Thoracic aorta (tissue), 2 donors: ENCODE measurements at places on chromosomes 13 and 19.

- no peak for DNase-seq
These were observed 31.0 kb downstream of the RUBCNL start for GRCh38 chr13:46355901-46356590.

DNA sequence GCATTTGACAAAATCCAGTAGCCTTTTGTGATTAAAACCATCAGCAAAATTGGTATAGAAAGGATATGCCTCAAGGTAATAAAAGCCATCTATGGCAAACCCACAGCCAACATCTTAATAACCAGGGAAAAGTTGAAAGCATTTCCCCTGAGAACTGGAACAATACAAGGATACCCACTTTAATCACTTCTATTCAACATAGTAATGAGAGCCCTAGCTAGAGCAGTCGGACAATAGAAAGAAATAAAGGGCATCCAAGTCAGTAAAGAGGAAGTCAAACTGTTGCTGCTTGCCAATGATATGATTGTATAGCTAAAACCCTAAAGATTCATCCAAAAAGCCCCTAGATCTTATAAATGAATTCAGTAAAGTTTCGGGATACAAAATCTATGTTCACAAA lies 1510.3 kb downstream of the PCDH9 start:
- no peak for DNase-seq

DNA sequence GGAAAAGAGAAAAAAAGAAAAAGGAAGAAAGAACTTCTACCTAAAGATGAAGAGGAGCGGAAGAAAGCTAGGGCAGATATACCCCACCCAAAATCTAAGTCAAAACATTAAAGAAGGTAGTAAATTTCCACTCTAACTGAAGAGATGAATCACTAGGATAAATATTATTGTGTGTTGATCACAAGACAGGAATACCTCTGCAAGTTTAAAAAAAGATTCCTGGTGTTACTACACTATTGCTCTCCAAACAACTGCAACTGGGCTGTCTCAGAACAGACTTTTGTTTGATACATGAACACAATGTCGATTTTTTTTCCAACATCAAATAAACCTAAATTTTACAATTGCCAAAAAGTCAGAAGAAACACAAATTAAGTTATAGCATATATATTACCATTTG lies 6.8 kb downstream of the HSPH1 start:
- DNase-seq: no peak

- DNase-seq: no peak
These were observed 909.2 kb upstream of the PCDH20 start for GRCh38 chr13:62324842-62325241.

- no peak for DNase-seq
These were observed 40.8 kb upstream of the CEACAM21 start for GRCh38 chr19:41535029-41535622.

DNA sequence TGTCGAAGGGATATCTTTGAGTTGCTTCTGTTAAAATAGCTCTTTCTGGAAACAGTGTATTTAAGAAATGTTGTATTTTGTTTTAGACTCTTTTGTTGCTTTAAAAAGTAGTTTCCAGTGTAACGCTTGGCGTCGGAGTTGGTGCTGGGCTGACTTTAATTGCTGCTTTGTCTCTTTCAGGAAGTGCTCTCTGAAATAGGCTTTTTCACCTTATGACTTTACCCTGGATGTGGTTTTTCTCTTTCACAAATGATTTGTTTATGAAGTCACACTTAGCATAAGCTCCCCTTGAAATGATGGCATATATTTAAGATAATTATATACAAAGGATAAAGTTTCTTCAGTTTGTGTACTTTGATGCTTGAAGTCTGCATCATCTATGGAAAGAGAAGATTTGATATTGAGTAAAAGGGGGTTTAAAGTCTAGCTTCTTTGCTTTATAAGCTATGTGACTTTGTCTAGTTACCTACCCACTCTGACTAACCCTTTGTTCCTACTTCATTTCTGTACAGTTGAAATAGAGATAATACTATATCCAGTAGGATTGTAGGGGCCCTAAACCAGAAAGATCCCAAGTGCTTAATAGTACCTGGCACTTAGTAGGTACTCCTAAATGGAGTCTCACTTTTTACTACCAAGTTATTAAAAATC lies at the start of gene GPR18:
Gene GPR18 (minus strand): TSS at position 170 of the 651 bp plus-strand sequence. CDS start 2,507 bp downstream, outside the sequence.
- no peak for DNase-seq

- no peak for DNase-seq
These were observed 13.6 kb downstream of the HIPK4 start for GRCh38 chr19:40376286-40376862.

DNA sequence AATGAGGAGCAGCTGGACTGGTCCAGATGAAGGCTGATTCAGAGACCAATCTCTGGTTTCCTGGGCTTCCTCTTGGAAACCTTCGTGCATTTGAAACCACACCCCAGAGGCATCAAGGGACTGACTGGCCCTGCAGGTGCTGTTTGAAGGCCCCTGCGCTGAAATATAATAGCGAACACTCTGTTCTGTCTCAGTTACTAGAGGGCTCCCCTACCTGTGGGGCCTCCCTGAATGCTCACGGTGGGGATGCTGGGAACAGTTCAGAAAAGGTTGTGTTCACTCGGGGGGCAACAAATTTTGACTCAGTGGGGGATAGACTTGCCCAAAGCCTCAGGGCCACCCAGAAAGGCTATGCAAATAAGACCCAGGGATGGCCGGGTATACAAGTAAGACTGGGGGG lies 6.4 kb downstream of the CCDC8 start:
- no peak for DNase-seq

GRCh38 chr19:33316541-33317264 lies 14.4 kb upstream of the CEBPA start:
- DNase-seq: no peak

DNA sequence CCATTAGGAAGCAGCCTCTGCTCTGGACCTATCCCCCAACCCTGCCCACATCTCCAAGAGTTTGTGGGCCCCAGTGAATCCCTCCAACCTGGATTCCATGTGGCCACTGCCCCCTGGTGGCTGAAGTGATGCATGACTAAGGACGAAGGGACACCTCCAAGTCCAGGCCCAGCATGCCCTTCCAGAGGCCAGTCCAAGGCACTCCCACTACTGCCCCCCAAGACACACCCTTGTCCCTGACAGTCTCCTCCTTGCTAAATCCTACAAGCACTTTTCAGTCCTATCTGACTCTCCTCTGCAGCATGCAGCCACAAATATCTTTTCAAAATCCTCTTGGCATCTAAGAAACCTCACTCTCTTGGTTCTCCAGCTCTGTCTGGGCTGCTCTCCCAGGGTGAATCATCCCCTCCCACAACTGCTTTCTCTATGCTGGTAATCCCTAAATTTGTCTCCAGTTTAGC lies 33.0 kb downstream of the DEDD2 start:
- DNase-seq: no peak

DNA sequence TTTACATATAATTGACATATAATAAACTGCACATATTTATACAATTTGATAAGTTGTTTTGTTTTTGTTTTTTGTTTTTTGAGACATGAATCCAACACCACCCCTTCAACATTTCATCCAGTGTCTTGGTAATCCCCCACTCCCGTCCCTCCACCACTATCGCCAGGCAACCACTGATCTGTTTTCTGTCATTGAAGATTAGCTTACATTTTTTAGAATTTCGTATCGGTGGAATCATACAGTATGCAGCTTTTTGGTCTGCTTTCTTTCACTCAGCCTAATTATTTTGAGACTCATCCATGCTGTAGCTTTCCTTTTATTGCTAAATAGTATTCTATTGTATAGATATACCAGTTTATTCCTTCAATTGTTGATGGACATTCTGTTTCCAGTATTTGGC lies 94.1 kb upstream of the FRY start:
- DNase-seq: no peak

DNA sequence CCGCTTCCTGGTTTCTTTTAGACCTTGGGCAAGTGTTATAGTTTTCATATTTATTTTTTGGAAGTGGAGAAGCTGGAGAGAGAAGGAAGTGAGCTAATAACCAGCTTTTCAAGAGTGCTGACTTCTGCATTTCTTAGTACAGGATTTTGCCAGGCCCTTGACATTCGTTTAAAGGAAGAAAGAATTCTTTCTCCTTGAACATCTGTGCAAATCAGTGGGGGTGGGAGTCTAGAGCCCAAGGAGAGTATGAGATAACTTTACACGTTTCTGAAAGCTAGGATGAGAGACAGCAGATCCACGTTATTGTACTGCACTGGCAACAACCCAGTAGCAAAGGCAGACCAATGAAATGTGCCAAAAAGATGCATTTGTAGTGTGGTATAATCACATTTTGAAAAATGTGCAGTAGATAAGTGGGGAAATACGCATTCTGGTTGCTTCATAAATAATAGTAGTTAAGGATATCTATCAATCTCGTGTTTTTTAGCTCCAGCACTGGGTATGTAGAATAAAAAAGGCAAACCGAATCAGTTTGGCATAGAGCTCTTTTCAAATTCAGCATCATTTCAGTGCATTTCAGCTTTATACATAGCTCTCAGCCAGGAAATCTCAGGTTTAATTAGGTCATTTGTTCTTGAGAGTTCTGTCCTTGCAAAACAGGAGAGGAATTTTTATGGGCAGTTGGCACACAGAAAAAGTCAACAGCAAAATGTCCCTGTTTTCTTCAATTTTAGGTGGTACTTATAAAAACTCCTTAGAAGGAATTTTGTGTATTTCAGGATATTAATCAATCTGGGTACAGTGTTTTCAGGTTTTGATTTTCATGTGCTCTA lies 4.3 kb downstream of the RNF113B start:
- DNase-seq: no peak

- DNase-seq: no peak
These were observed 10.5 kb upstream of the GPC6 start for GRCh38 chr13:93216122-93216521.

DNA sequence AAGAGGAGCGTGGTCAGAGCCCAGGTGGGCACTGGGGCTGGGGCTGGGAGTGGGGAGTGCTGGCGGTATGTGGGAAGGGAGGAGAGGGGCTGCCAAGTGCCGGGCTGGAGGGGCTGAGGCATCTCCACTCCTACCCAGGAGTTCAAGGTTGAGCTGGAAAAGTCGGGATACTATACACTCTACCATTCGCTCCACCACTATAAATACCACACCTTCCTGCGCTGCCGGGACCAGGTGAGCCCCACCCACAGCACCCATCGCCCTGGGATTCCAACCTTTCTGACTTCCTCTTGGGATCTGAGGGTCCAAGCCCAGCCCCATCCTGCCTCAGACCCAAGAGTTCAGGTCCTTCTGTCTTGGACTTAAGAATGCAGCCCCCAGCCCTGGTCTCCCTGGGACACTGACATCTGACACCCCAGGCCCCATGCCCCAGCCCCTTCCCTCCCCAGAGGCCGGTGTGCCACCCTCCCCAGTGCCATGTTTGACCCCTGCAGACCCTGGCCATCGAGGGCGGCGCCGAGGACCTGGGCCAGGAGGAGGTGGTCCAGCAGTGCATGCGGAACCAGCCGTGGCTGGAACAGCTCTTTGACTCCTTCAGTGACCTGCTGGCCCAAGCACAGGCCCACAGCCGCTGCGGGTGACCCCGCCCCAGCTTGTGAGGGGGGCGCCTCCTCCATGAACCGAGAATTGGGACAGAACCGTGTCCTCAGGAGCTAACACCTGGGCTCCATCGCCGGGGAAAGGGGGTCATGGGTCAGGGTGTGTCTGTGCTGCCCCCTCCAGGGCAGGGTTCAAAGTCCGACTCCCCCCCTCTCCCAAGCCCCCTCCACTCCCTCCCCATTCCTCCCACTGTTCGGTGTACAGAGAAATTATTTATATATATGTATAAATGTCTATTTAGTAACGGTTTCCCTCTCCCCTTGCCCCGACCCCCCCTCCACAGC lies 14.7 kb downstream of the RRAS start:
- DNase-seq: no peak

DNA sequence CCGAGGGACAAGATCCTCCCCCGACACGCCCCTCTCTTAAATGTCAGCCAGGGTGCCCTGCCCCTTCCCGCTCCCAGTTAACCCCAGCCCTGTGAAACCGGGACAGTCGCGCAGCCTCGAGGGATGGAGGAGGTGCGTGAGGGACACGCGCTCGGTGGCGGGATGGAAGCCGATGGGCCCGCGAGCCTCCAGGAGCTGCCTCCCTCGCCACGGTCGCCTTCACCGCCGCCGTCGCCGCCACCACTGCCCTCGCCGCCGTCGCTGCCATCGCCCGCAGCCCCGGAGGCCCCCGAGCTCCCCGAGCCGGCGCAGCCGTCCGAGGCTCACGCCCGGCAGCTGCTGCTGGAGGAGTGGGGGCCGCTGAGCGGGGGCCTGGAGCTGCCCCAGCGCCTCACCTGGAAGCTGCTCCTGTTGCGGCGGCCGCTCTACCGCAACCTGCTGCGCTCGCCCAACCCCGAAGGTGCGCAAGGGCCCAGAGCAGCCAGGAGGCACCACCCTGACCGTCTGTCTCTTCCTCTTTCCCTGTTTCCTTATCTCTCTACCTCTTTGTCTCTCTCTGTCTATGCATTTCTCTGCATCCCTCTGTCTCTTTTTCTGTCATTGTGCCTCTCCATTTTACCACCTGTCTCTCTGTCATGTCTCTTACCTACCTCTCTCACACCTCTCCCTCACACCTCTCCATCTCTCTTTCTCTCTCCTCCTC lies at the start of gene NCCRP1:
Gene NCCRP1 (plus strand): TSS at position 105 of the 703 bp plus-strand sequence. CDS start 19 bp downstream, at position 124.
- no peak for DNase-seq

- DNase-seq: no peak
These were observed 23.7 kb downstream of the ATCAY start for GRCh38 chr19:3904233-3904632.

- no peak for DNase-seq
These were observed 56.9 kb upstream of the TEX29 start for GRCh38 chr13:111263566-111263965.

DNA sequence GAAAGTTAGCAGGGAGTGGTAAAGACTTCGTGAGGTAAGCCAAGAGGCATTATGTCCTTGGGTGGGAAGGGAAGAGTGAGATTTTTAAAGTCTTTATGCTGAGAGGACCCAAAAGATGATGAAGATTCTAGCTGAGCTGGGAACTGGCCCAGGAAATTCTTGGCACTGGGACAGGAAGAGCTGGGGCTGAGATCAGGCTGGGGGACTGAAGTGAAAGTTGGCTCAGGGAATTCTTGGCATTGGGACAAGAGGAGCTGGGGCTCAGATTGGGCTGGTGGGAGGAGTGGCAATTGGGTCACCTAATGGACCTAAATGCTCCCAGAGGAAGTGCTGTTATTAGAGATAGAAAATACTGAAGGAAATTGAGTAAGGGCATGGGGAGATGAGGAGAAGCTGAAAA lies 8.8 kb downstream of the SCEL start:
- DNase-seq: no peak

DNA sequence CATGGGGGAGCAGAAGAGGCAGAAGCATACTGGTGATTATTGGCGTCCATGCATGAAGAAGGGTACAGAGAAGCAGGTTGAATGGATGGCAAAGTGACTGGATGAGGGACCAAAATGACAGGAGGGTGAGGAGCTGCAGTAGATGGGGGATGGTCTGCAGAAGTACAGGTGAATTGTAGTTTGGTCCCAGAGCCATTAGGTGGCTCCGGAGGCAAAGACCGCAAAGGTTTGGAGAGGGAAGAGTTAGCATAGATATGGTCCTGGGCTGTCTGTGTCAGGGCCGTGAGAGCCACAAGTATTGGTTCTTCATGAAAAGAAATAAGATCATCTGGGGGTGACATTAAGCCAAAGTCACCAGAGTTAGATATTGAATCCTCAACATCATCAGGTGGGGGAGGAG lies 59.0 kb upstream of the ZNF726 start:
- DNase-seq: no peak

DNA sequence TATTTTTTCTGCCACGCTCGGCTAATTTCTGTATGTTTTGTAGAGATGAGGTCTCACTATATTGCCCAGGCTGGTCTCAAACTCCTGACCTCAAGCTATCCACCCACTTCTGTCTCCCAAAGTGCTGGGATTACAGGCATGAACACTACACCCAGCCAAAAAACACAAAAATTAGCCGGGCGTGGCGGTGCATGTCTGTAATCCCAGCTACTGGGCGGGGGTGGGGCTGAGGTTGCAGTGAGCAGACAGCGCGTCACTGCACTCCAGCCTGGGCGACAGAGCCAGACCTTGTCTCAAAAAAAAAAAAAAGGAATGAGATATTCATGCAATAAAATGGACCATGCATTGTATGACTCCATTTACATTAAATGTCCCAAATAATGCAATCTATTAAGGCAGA lies 32.2 kb downstream of the VASP start:
- DNase-seq: no peak
